ENCODE measurements at places on chromosomes 7 and 10.

- DNase-seq, result no peak
These were observed 776 bp downstream of the TMEM184A start for GRCh38 chr7:1555046-1555812.

DNA sequence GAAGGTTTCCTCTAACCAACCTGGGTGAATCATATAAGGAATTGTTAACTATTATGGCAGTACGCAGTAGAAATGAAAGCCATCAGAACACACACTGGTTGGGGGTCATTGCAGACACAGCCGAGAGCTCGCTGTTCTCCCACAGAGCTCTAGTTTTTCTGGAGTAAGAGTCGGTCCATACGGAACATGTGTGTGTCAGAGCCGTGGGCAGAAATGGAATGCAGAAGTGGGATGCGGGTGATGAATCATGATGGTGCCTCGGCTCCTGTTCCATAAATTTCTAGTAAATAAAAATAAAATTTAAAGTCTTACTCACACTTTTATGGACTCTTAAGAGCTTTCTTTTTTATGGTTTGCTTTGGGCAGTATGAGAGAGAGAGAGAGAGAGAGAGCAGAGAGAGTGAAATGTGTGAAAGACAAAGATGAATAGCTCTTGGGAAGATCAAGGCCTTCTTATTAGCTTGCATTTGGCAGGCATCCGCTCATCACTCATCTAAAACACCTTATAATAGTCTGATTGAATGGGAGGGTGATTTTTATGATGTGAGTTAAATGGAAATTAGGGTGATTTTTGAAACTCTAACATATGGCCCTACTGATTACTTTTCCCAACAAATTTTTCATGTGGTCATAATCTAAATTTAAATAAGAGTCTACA lies 98.8 kb upstream of the PFKP start:
- DNase-seq, result no peak

DNA sequence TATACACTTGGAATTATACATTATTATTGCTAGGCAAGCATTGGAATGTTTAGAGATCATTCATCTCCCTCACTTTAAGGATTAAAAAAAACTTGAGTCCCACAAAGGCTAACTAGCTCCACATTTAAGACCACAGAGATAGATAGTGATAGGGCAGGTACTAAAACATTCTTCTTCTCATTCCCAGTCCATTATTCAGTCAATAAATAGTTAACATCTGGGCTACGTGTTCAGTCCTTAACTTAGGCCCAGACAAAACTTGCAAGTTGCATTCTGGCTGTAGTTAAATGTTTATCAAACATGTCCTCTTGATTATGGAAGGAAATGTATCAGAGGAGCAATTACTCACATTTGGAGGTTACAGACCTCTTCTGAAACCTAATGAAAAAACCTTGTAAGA lies 2.4 kb downstream of the GNG11 start:
- no peak for DNase-seq

DNA sequence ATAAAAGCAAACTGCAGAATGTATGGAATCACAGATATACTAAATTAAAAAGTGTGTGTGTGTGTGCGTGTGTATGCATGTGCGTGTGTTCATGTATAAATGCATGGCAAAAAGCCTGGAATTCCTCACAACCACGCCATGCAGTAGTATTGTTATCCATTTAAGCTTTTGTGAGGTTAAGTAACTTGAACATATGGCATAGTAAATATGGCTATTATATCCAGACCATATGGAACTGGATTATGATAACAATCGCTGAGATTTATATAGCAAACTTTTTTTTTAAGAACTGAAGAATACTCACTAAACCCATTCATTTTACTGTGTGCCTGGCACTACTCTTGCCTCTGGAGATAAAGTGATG lies 22.3 kb upstream of the NANOS1 start:
- DNase-seq, result no peak

- no peak for DNase-seq
These were observed 171.4 kb upstream of the NUPR2 start for GRCh38 chr7:56287429-56288138.

DNA sequence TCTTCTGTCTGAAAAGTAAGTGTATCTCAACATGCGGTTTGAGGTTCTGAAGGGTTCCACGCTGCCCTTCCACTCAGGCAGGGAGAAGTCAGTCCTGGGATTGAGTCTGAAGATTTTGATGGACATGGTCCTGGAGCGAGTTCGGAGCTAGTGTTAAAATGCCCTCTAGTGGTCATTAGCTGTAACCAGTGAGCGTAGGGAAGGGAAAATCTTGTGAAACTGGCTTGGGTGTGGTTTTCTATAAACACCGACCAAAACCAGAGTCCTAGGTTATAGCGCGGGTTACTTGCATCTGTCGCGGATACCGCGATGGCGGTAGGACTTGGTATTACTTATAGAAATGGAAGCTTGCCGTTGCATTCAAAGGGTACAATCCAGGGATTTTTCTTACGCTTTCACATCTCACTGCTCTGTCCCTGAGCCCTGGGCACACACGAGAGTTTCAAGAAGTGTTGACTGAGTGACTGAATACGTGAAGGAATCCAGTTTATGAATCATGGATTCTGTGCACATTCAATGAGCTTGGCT lies 348.2 kb upstream of the C7orf33 start:
- no peak for DNase-seq

Measured in left renal cortex interstitium (tissue), 4 donors.